ENCODE measurements at places on chromosomes 4 and X.

- DNase-seq: no peak
Measured at GRCh38 chr4:99219479-99219878, 433 bp upstream of the ADH6 start.

DNA sequence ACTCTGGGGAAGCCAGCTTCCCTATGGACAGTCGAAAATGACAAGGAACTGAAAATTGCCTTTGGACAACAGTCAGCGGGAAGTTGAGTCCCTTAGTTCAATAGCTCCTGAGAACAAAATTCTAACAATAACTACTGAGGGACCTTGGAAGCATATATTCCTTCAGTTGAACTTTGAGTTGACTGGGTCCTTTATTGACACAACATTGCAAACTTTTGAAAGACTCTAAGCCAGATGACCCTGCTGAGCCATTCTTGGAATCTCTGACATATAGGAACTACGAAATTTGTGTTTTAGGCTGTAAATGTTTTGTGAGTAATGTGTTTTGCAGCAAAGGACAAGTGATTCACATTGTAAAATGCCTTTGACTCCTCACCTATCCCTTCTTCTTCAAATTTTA lies 548.8 kb upstream of the LCORL start:
- no peak for DNase-seq

DNA sequence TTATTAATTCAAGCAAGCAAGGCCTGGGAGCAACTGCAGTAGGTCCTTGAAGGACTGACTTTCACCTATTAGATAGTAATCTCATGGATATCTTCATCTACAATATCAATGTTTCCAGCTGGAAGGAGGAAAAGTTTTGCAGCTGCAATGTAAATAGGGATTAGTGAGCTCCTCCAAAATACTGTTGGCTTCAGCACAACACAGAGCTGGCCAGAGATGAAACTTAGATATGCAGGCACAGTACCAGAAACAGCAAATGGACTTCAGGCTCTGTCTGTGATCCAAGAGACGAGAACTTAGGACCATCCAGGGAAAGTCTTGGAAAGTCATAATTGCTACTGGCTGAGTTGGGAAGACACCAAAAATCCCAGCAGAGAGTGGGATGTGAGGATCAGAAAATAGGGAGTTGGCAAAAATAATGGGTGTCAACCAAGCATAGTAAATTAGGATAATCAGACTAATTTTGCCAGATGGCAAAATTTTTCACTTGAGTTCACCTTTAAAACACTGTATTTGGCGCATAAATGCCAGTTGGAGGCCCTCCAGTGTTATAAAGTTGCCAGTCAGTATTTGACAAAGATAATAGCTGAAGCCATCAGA lies 57.5 kb downstream of the PARM1 start:
- no peak for DNase-seq

- no peak for DNase-seq
Measured at GRCh38 chrX:68710870-68711576, 63.6 kb downstream of the STARD8 start.

- DNase-seq: no peak
Measured at GRCh38 chrX:113297437-113297836, 456.8 kb upstream of the AMOT start.

- peak; percentile 3 for DNase-seq
Measured at GRCh38 chr4:94758700-94759399, 1.1 kb downstream of the BMPR1B start.

GRCh38 chrX:150499240-150499639 lies 69.2 kb upstream of the MTM1 start:
- DNase-seq: no peak

- DNase-seq: no peak
Measured at GRCh38 chr4:165826166-165826565, 46.9 kb upstream of the TLL1 start.

DNA sequence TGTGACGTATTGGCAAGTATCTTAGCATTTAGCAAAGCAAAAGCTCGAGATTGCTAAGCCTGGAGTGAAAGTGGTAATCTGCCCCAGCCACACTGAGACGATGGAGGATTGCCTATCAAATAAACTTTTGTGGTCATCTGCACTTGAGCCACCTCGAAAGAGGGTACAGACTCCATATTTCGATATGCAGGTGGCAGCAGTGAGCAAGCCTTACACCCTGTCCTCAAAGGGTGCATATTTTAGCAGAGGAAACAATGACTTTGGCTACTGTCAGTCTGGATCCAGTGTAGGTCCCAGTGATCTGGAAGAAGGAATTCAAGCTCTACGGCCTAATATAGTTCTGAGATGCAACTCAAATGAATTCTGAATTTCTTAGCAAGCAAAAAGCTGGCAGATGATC lies 153.9 kb downstream of the ATG4A start:
- DNase-seq: no peak

- no peak for DNase-seq
Measured at GRCh38 chr4:76447393-76447851, 12.4 kb downstream of the SHROOM3 start.

GRCh38 chr4:74328501-74328900 lies 20.2 kb downstream of the EPGN start:
- DNase-seq: no peak

GRCh38 chrX:69070949-69071650 lies 94.2 kb downstream of the PJA1 start:
- no peak for DNase-seq

GRCh38 chr4:148071009-148071408 lies 339.1 kb downstream of the ARHGAP10 start:
- no peak for DNase-seq

- no peak for DNase-seq
Measured at GRCh38 chr4:124409044-124409443, 303.5 kb downstream of the ANKRD50 start.

DNA sequence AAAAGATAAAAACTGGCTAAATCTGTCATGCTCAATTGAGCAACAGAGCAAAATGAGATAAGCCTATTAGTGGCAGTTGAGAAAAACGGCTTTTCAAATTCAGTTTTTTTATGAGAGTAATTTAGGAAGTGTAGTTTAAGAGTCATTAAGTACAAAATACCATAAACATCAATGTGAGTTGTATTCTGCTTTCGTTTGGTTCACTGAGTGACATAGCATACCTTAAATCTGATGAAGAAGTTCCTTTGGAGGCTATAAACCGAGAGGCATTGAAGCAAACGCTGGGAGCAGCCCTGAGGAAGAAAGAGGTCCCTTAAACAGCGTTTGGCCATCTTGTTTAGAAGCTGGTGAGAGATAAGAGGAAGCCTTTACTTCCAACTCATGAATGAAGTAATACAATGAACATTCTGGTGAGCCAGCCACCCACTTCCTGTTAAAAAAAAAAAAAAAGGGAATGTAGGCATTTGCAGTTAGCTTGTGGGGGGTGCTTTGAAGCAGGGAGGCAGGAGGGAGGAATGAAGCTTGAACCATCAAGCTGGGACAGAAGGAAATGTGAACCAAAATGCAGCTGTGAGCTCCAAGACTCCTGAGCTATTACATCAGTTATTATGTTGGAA lies 132.3 kb downstream of the ZNF330 start:
- DNase-seq: no peak

DNA sequence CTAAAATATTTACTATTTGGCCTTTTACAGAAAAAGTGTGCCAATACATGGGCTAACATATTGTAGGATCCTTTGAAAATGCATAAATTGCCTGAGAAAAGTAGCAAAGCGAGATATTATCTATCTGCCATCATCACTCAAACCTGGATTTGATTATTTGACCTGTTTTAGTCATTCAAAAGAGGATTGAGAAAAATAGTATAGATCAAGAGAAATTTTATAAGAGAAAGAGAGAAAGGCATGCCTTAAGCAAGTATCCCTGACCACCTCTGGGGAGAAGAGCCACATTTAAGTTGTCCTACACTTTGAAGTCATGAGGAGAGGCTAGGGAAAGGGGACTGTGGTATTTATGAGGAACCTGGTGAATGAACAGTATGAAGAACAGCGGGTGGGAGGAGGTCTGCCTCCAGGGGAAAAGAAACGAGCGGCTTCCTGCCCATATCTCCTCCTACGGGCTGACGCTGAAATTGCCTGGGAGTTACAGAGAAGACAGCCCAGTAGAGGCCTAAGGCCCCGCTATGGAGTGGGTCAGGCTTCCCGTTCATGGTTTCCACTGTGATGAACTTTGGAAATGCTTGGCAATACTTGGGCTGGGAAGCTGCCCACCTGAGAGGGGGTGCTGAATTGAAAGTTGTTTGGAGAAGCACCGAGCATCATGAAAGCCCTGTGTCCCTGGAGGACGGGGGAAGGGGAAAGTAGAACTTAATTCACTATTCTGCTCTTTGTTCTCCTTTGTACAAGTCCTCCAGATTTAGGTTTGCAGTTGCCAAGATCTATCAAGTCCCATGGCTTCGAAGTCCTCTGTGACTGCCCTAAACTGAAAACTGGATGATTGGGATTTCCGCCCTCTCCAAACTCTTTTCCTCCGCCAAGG lies 106.9 kb upstream of the ACSL4 start:
- DNase-seq: no peak

All from hippocampal formation (tissue), 2 donors.